ENCODE measurements at places on chromosomes 16 and 17.

DNA sequence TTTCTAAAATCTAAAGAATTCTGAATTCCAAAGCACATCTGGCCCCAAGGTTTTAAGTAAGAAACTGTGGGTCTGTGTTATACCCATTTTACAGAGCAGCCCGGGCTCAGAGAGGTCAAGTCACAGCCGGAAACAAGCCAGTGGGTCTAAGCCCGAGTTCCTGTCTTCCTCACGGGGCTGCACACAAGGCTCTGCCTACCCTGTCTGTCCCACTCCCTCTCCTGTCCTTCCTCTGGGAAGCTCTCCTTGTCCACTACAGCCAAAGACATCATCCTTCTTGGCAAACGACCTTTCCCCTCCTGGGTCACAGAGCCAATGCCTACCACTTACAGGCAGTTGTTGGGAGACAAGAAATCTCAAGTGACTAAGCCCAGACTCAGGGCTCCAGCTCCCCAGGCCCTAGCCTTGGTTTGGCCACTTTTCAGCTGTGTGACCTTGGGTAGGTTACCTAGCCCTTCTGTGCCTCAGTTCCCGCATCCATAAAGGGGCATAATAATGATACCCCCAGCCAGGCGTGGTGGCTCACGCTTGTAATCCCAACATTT, 55.6 kb upstream of the MAP3K14 start:
- DNase-seq: no peak

DNA sequence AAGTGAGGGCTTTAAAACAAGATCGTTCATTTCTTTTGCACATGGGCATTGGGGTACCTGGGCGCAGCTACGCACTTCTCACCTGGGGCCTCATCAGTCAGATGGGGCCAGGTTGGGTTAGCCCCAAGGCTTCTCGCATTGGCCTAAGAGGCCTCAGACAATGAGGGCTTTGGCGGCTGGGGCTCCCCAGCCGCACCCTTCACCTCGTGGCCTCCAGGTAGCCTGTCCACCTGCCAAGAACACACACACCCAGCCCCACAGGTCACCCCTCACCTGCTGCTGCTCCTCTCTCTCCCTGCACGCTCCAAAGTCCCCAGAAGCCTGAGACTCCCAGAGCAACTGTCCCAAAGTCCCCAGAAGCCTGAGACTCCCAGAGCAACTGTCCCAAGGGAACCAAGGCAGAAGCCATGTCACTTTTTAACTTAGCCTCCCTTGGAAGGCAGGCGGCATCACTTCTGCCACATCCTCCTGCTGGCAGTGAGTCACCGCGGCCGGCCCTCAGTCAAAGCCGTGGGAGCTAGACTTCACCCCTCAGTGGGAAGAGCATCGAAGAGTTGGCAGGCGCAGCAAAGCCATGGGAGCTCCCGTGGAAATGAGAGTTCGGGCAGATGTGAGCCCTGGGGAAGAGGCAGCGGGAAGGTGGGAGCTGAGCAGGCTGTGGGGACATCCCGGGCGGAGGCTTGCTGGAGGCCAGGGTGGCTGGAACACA, 78.9 kb upstream of the PLCG2 start:
- DNase-seq: no peak

- no peak for DNase-seq
Measured at GRCh38 chr16:31105677-31106213, 2.4 kb upstream of the BCKDK start.

GRCh38 chr16:59296888-59297287, 562.8 kb upstream of the GOT2 start:
- DNase-seq: no peak

- no peak for DNase-seq
Measured at GRCh38 chr17:19671433-19671832, 22.9 kb downstream of the ALDH3A2 start.

DNA sequence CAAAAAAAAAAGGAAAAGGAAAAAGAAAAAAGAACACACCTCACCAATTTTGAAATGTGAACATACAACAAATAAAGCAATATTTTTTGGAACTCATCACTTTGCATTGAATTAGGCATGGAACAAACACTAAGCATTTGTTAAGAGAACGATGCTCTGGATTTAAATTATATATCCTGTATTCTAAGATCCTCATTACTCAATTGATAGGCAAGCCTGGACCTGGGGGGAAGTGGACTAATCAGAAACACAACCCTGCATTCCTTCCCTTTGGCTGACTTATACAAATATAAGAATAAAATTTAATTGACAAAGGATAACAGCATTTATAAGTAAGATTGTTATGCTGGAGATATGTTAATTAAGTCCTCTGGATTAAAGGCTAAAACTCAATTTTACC, 2.2 kb downstream of the GJC1 start:
- DNase-seq: no peak

DNA sequence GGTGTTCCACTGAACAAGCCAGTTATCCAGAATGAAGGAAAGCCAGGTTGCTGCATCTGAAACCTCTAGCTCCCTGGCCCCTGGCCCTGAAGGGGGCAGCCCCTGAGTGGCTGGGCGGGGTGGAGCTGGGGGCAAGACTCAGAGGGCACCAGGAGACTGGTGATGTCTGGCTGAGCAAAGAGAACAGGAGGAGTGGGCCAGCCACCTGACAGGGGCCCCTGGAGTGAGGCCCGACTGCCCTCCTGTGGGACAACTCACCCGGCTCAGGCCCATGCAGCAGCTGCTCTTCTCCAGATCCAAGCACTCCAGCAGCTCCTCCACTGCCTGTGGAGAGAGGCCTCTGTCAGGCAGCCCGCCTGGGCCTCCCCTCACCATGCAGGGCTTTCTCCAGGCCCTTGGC, 60.4 kb downstream of the PIPOX start:
- DNase-seq: no peak

DNA sequence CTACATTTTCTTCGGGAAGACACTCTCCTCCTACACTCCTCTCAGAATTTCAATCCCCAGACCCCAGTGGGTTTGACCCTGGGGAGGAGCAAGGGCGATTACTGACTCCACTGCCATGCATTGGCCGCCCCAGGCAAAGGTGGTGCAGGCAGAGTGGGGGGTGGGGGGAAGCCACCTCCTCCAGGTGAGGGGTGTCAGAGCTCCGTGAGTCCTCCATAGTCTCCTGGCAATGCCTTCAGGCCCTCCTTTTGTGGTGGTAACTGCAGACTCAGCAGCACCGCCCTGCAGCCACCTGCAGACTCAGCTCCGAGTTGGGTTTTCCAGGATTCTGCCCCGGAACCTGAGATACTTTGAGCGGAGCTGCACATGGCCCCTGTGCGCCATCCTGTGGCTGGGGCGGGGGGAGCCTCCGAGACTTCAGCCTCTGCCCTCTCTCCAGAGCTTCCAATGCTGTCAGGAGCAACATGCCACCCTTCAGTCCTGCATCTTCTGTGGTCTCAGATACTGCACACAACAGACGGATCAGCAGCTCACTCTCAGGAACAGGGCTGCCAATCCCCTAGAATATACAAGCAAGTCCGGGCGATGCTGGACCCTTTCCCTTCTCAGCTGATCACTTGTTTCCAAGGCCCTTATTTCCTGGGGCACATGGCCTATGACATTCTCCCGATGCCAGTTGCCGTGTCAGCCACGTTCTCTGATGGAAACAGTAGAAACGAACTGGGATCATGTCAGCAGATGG, 2.4 kb upstream of the SLC47A2 start:
- no peak for DNase-seq

GRCh38 chr17:81923302-81924260, 4.0 kb downstream of the MAFG start:
- DNase-seq: no peak

DNA sequence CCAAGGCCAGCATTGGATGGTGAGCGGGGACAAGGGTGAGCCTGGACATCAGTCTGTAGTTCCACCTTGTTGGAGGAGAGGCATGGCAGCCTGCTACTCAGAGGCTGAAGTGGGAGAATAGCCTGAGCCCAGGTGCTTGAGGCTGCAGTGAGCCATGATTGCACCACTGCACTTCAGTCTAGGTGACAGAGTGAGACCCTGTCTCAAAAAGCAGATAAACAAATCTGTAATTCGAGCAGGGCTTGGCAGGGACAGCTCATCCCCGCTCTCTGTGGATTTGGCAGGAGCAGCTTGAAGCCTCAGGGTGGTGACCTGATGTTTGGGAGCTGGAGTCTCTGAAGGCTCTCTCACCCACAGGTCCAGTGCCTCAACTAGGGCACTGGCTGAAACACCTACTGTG, 38.6 kb upstream of the ZCCHC14 start:
- DNase-seq: no peak

GRCh38 chr16:17571499-17572093, 100.8 kb upstream of the XYLT1 start:
- DNase-seq: no peak

DNA sequence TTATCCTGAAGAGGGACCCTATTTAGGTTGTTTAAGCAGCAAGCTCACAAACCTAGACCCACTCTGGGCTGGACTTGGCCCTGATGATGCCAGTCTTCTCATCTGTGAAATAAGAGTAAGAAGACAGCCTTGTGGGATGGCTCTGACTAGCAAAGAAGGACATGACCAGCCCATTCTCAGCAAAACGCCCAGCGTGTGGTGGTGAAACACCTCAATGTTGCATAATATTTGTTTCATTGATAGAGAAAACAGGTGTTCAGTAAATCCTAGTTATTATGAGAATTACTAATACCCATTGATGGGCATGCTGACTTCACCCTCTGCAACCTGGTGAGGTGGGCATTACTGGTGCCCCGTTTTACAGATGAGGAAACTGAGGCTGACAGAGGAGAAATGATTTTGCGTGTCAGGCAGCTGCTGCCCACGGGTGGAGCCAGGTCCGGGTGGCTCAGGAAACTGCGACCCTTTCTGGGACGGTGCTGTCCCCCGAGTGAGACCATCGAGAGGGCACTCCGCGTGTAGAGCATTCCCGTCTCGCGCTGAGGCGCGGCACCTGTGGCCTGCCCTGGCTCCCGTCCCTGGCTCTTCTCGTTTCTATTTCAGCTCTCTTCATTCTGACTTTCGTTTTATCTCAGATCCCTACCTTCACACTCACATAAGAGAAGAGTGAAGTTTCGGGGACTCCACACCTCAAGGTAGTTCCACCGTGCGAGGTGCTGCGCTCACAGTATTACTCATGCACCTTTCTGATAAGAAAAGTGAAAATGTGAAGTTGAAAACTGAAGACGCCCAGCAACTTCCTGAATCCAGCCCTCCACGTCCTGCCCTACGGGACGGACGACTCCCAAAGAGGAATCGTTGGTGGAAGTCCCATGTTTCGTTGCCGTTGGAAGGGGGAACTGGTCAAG, 48.5 kb downstream of the IRF8 start:
- DNase-seq: no peak

DNA sequence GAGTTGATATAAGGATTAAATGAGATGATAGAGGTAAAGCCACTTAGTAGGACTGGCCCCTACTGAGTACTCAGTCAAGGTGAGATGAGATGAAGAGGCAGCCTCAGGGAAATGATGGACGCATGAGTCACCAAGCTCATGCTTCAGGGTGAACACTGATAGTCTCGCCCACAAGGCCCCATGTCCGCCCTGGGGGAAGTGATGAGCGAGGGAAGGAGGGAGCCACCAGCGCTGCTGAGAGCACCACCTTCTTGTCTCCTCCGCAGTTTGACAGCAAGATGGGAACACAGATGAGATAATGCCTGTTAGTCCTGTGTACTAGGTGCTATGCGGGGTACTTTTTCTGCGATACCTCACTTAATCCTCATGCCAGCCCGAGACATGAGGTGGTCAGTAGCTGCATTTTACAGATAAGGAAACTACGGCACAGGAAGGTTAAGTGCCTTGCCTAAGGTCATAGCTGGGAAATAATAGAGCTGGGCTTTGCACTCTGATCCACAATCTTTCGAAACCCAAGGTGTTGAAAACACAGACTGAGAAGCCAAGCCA, 383.0 kb downstream of the CPPED1 start:
- DNase-seq: no peak

- DNase-seq: no peak
Measured at GRCh38 chr17:13437966-13438779, 163.6 kb downstream of the HS3ST3A1 start.

- no peak for DNase-seq
Measured at GRCh38 chr16:28623172-28623711, 13.4 kb upstream of the SULT1A1 start.

DNA sequence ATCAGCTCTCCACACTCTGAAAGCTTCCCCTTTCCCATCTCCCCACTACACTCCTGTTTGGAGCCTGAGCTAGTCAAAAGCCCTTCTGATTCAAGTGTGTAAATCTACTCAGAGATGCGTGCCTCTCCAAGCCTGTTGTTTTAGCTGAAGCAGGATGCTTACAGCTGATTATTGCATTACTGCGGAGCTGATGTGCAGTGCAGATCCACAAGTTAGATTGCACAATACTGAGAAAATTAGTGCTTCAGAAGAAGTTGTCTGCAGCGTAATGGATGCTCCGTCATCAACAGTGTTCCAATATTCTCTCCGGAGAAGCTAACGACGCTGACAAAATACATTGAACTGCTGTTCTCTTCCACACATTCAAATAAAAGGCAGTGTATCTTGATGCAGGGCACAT, 44.8 kb upstream of the NLRP1 start:
- DNase-seq: no peak

- no peak for DNase-seq
Measured at GRCh38 chr17:36721560-36722120, 120.3 kb downstream of the MRM1 start.

DNA sequence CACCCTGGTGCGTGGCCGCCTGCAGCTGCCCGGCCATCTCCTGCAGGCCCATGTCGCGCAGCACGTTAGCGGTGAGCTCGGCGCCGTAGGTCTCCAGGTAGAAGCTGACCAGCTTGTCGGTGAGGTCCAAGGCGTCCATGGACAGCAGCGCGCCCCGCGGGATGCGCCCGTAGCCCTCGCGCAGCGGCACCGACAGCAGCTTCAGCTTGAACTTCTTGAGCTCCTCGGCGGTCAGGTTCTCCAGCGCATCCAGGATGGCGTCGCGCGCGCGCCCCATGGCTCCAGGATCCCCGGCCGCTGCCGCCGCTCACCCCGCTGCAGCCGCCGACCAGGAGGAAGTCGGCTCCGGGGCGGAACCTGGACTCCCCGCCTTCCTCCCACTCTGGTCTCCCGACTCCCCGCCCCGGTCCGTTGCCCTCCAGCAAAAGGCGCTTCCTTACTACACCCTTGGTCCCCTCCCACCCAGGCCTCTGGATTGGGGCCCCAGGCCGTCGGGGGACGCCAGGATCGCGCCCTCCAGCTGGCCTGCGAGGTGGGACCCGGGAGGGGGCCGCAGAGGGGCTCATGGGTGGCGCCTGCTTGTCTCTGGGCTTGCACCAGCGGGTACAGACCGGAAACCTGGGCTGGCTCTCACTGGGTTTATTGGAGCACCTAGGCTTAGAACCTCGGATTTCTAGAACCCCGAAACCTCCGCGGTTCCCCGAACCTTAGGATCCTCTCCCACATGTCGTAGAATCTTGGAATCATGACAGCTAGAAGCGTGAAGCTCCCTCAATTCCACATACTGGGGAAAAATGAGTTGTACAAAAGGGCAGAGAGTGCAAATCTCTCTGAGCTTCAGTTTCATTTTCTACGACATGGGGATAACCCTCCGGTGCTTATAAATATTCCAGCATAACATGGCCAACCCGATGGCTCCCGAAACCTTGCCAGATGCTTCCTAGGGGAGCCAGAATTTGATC, at the start of gene PYCARD:
PYCARD (minus strand) TSS at position 347 of the 962 bp plus-strand sequence; CDS start at position 277, 70 bp downstream.
- DNase-seq: no peak

GRCh38 chr16:46808997-46809396, 22.0 kb downstream of the C16orf87 start:
- no peak for DNase-seq

Data from AG04449 (cell line).